ENCODE measurements at places on chromosomes 5 and 9.

DNA sequence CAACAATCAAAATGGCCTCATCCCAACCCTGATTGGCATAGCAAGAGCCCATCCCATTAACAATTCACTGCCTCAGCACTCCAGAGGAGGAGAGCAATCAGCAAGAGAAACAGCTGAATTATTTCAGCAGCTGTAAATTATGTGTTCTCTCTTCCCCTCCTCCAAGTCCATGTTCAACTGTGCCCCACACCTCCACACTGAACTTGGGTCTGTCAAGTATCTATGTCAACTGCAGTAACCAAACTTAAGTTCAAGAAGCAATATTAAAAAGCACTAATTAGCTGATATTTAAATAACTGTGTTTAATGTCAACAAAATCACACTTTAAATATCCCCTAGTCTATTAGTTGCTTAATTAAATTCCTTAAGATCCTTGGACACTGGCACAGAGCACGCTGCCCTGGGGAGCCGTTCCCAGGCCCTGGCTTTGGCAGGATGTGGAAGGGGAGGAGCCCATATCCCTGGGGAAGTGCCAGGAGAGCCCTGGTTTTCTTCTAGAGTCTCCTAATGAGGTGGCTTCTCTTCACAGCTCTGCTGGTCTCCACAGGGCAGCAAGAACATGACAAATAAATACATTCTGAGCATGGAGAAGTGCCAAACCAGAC lies 50.6 kb downstream of the SIL1 start:
- DNase-seq = no peak

DNA sequence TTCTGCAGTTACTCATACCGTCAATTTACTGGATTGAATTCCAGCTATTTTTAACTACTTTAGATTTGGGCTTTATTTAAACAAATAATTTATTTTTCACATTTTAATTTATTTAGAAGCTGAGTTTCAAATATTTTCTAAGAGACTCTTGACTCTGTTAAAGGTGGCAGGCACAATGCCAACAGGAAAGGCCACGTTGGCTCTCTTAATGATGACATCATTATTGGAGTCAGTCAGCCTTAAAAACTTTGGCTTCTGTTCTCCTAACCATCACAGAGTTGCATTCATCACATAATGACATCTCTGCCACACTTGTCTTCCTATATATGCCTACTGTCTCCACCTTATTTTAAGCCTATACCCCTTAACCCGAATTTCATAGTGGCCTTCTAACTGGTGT lies 172.3 kb upstream of the PLPPR1 start:
- no peak for DNase-seq

DNA sequence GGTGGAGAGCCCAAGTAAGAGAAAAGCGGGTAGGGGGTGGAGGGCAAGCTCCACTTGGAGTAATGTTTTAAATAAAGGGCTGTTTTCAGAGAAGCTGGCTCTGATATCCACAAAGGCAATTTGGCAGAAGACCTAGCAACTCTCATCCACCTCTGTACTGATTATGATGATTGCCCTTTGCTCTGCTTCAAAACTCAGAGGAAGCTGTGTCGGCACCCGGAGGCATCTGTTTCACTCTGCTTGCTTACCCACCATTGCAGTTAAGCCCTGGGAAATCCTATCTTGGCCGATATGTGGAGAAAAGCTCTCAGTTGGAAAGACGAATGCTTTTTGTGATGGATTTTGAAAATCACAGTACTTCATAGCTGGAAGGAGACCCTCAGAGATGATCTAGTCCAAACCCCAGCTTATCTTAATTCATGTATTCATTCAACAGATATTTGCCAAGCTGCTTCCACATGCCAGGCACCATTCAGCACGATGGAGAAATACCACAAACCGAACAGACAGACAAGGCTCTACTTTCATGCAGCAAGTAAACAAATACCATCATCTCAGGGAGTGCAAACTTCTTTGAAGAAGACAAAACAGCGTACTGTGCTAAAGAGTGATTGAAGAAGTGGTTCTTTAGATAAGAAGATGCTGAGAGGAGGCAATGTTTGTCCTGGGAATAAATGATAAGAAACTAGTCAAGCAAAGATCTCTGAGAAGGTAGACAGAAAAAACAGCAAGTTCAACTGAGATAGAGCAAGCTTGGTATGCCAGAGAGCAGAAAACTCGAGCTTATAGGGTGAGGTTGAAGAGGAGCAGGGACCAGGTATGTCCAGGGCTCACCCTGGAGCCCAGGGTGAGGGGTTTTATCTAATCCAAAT lies 140.4 kb upstream of the SPDL1 start:
- no peak for DNase-seq

GRCh38 chr5:72837524-72838096 lies 21.1 kb downstream of the TNPO1 start:
- DNase-seq = no peak

- DNase-seq = no peak
Observed at GRCh38 chr5:133680830-133681565, 68.7 kb upstream of the FSTL4 start.

DNA sequence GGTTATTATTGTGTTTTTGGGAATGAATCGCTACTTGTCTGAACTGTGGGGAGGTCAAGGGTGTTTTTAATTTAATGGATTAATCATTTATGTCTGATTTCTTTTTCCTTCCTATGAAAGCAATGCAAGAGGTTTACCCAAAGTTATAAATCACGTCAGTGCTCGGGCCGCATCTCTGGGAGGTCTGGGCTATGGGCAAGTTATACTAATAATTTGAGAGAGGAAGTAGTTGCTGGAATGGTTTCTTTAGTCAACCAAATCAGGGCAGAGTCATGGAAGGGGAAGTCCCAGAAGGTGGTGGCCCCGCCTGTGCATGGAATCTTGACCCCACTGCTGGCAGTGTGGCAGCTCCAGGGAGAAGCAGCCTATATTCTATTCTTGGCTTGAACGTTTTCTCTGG lies 180.2 kb downstream of the HSPA4 start:
- DNase-seq = no peak

DNA sequence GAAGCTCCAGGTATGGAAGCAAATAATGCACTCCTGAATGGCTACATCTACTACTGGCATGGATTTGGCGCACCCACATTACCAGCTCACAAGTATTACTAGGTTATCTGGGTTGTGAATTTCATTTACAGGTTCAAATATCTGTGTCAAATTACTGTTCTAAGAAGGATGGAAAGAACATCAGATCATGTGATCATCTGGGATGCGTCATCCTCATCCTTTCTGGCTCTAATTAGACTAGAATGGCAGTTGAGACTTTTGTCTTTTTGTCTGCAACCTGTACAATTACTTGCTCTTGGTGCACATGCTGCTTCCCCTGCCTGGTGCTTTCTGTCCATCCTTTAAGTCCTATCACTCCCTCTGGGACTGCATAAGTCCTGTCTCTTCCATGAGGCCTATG lies 64.1 kb downstream of the PJA2 start:
- DNase-seq = no peak

- DNase-seq = peak; percentile 54
Observed at GRCh38 chr5:134526483-134527155, 1.1 kb downstream of the JADE2 start.

DNA sequence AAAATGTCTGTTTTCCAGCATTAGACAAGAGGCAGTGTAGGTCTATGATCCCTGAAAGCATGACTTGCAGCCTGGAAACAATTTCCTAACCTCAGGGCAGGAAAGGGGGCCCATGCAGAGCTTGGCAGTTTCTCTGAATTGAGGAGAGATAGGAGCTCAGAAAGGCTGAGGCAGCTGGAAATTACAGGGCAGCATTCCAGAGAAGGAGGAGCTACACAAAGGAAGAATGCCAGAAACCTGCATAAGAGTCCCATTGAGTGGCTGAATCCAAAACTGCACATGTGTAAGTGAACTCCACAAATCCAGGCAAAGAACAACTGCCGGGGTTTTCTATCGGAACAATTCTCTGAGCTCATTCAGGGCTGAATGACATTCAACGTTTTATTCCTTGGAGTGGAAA lies 346.8 kb downstream of the PIK3R1 start:
- DNase-seq = no peak

DNA sequence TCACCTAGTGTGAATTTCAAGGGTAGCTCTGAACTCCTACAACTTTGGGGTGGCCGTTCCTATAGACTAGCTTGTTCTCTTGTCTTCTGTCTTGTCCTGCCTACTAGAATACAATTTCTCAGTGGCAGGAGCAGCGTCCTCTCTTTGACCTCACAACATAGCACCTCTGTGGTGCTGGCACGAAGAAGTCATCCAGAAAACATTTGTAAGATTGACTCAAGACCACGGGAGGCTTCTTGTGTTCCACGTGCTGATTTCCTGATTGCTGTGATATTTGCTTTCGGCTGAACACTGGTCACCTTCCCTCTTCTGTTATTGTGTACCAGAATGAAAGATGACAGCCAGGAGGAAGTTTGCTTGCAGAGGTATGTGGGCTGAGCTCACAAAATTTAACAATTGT lies 27.0 kb downstream of the SLC1A1 start:
- DNase-seq = no peak

DNA sequence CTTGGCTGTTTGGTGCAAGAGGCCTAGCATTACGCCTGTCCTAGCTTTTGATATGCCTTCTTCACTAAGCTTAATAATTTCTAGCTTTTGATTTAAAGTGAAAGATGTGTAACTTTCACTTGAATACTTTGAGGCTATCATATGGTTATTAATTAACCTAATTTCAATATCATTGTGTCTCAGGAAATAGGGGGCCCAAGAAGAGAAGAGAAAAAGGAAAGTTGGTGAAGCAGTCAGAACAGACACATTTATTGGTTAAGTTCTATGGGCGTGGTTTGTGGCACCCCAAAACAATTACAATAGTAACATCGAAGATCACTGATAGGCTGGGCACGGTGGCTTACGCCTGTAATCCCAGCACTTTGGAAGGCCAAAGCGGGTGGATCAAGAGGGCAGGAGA lies 40.9 kb upstream of the F2RL2 start:
- no peak for DNase-seq

DNA sequence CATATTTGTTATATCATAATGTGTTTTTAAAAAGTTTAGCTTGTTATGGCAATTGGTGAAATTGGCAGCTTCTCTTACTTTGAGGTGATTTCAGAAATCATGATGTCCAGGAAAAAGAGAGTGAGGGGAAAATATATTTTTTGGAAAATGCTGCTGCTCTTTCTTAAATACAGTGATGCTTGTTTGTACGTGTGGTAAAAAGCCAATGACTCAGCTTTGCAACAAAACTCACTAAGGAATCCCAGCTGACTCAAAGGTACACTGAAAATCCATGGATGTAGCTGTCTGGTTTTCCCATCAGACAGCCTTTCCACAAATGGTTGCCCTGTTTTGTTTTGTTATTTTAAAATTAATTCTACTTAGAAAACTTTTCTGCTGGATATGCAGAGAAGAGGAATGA lies 306.4 kb upstream of the PAPPA start:
- DNase-seq = no peak
